ENCODE measurements at places on chromosomes 3 and 15.

GRCh38 chr3:100335434-100335833 is 877 bp downstream of the NIT2 start:
- no peak for DNase-seq

GRCh38 chr15:40105517-40106202 is 3.0 kb downstream of the BMF start:
- DNase-seq, result no peak

GRCh38 chr3:140198242-140198641 is 263.3 kb downstream of the CLSTN2 start:
- no peak for DNase-seq

DNA sequence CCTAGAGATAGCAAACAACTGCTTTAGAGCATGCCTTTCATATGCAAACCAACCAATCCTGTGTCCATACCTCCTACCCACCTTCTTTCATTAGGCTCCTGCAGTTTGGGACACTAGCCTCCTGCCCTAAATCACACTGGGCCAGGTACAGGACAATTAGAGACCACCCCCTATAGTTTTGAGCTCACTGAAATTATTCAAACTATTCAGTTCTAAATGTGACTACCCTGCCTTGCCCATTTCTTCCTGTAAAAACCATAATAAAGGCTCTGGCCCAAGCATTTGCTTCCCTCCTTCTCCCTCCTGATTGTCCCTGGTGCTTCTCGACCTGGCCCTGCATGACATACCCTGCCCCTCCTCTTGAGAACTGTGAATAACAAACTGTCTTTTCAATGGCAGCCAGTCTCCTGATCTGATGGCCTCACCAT is 31.4 kb upstream of the LRIG1 start:
- no peak for DNase-seq
